Dorsolateral prefrontal cortex (tissue), 122 donors: ENCODE measurements at places on chromosomes 2 and 18.

GRCh38 chr18:28735731-28736130 lies 558.8 kb upstream of the CDH2 start:
- DNase-seq, result no peak

GRCh38 chr2:19216676-19217602 lies 141.5 kb downstream of the OSR1 start:
- DNase-seq, result no peak

GRCh38 chr2:47323009-47323821 lies 79.7 kb upstream of the MSH2 start:
- peak; percentile 75 for DNase-seq

DNA sequence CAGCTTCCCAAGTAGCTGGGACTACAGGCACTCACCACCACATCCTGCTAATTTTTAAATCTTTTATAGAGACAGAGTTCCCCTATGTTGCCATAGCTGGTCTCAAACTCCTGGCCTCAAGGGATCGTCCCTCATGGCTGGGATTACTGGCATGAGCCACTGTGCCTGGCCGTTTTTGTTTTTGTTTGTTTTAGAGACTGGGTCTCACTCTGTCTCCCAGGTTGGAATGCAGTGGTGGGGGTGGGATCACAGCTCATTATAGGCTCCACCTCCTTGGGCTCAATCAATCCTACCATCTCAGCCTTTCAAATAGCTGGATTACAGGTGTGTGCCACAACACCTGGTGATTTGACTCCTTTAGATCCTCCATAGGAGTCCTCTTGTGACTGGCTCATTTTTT lies 19.5 kb upstream of the ZDBF2 start:
- no peak for DNase-seq

DNA sequence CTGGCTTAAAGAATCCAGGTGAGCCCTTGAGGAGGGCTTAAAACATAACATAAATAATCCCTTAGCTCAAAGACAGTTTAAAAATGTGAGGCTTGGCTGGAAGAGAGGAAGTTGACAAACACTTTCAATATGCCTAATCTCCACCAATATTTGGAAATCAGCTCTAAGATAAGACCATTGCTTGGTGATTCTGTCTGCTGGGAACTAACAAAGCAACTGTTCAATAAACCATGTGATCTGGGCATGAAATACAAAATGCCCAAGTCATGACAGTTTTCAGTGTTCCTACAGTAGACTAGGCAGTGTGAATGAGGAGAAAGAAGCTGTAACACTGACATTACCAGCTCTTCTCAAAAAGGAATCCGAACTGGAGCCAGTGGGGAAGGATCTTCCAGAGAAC lies 10.7 kb downstream of the MFF start:
- no peak for DNase-seq

- no peak for DNase-seq
Measured at GRCh38 chr2:74688881-74689280, 34.8 kb downstream of the SEMA4F start.

DNA sequence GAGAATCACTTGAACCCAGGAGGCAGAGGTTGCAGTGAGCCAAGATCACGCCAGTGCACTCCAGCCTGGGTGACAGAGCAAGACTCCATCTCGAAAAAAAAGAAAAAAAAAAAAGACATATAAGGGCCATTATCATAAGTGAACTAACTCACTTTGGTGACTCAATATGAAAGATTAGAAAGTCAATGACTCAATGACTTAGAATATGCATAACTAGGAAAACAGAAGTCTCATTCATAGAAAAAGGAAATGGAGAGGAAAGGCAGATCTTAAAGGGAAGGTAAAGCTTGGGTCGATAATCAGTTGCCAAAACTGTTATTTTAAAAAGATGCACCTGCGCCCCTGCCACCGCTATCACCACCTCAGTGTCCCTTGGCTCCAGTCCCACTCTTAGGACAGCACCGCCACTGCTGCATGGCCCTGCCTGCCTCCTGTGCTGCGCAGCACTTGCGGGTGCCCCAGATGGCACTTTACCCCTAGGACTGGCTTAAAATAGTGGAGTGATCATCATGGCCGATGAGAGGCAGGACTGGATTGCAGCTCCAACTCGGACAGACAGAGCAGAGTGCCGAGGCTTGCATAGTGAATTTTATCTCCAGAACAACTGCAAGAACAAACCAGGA lies 54.7 kb downstream of the INO80D start:
- no peak for DNase-seq

DNA sequence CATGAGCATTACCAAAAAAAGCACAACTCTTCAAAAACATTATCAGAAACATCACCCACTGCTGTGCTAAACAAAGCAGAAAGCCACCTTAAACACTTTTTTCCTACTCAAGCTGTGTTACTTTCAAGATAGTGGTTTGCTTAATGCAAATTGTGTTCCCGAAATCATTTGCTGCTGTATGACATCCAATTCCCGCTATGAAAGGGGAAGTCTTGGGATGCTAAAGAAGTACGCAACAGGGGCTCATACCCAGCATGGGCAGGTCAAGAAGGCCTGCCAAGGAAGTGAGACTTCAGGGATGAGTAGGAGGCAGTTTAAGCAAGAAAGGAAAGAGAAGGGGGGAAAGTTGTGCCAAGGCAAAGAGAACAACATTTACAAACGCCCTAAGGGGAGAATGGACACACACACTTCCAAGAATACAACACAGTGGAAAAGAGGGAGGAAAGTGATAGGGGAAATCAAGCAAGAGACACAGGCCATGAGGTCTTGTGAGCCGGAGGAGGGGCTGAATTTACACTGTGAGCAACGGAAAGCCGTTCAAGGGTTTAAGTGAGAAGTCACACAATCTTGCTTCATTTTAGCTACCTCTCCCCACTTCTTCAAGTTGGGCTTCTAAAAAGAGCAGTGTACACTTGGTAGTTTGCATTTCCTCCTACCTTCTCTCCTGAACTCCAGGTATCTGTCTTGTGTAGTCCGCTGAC lies 4.0 kb downstream of the PTPN2 start:
- DNase-seq, result no peak

DNA sequence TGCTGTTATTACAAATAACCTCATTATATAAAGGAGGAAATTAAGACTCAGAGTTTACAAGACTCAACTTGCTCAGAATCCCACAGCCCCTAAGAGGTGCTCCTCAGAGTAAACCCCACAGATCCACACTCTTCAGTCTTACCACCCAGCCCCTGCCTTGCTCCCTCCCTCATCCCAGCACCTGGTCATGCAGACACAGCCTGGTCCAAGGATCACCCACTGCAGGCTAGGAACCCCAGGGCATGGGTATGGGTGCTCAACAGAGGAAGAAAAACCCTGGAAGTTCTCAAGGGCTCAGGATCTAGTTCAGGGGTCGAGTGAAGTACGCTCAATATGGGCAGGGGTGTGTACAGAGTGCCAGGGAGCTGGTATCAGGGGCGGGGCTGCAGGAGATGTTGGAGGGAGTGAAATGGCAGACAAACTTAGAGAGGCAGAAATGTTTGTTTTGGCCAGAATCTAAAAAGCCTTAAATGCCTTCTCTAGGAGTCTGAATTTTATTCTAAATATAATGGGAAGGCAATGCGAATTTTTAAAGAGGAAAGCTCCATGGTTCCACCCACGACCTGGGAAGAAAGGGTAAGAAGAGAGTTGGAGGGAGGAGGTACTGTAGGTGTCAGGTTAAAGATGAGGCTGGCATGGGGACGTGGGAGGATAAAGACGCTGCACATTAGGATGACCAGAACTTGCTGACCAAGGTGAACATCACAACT lies 79.1 kb upstream of the MGAT4A start:
- DNase-seq, result no peak

- no peak for DNase-seq
Measured at GRCh38 chr2:145095641-145096435, 575.9 kb upstream of the ZEB2 start.

GRCh38 chr2:23518481-23519333 lies 133.7 kb downstream of the KLHL29 start:
- DNase-seq, result no peak

- DNase-seq, result no peak
Measured at GRCh38 chr2:59690849-59691248, 862.6 kb downstream of the BCL11A start.

DNA sequence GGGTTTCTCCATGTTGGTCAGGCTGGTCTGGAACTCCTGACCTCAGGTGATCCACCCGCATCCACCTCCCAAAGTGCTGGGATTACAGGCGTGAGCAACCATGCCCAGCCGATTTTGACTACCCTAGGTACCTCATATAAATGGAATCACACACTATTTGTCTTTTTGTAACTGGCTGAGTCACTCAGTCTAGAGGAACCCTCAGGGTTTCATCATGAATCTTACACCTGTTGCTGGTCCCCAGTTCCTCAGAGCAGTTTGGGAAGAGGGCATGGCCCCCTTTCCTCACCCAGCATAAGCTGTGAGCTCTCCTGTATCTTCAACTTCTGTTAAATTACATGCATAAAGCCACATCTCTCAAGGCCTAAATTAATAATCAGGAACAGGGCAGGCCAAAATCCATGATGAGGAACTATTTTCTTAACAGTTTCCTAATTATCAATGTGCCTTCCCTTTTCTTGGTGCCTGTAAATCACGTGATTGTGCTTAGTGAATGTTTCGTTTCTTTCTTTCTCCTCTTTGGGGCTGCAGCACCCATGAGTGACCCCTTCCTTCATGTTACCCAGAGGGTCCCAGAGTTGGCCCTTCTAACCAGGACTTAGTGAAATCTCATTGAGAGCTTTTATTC lies 20.9 kb downstream of the DYSF start:
- DNase-seq, result no peak

DNA sequence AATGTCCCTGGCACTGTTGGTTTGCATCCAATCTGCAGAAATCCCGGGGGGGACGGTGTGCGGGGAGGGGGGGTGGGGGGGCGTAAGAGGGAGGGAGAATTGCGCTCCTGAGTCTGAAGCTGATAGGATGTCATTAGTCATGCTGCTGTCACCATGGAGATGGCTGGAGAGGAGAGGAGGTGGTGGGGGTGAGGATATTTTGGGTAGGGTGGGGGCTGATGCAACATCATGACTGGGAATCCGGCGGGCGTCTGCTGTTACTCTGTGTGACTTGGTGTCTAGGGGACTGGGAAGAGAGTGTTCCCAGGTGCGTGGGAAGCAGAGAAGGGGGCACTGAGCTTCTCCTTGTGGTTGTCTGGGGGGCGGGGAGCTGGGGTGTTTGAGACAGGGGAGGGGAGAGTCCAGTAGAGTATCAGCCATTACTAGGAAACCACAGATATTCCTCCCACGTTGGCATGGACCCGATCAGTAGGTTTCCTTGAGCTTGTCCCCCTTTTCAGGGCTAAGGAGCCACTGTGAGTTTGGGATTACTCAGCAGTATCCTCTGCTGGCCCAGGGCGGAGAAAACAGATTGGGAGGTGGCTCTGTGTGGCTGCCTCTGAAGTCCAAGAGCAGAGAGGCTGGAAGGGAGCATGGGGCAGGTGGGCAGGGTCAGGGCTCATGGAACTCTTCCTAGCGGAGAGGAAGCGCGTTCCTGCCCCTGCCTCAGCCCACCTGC lies 18.9 kb downstream of the TET3 start:
- peak; percentile 75 for DNase-seq

GRCh38 chr18:59478591-59478990 lies 119.5 kb upstream of the LMAN1 start:
- no peak for DNase-seq

GRCh38 chr2:239853121-239853520 lies 172.0 kb downstream of the NDUFA10 start:
- no peak for DNase-seq

DNA sequence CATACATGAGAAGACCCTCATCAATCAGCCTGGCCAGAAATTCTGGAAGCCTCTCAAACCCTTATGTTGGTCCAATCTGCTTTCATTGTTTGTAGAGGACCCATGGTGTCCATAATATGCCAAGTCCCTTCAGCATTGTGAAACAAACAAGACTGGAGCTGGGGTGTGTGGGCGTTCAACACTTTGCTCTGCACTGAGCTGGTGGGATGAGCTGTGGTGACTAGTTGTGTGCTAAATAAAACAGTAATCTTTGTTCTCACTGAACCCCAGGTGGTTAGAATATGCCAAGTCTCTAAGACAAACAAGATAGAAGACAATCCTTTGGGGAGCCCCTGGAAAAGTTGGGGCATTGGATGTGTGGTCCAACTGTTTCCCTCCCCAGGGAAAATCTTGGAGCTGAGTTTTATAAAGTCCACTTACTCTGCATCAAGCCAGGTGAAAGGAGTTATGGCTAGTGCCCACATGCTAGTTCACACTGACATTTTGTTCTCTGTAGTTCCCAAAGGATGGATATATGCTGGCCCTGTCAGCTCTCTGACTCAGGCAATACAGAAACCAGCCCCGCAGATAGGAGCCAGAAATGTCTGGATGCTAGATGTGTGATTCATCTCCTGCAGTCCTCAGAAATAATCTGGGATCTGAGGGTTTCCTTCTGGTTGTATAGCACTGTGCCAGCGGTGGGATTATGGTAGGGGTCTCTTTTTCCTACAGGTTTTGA lies 260.2 kb downstream of the TMX3 start:
- DNase-seq, result no peak

DNA sequence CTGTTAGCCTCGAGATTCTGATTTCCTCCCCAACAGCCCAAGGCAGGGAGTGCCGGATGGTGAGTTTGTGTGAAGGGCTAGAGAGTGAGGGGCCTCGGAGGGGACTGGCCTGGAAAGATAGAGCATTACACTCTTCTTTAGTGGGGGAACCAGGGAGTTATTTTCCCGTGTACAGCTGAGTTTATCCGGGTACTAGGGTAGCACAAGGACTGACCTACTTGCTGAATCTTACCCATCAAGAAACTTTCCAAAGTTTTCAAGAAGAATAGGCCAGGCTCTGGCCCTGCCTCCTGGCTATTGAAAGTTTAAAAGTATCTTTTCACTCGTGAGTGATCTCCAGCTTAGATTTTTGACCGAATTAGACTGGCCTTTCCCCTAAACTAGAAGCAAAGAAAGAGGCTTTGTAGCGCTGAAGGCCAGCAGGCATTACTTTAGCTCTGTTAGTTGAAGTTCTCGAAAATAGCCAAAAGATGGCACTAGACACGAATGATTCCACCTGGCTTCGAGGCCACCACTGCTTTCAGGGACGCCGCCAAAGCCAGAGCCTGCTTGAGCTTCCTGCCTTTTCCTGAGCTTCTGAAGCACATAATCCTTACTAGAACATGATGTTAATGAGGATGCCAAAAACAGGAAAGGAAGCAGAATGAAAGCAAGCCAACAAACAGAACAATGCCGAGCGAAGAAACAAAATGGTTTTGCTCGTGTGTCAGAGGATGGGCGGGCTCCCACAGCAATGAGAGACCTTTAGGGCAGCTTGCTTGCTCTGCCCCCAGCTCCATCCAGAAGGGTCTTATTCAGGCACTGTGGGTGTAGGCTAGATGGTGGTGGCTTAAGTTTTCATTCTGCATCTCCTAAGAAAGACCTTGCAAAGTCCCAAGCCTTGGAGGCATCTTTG lies 55.8 kb downstream of the TSN start:
- DNase-seq, result peak; percentile 68

- DNase-seq, result no peak
Measured at GRCh38 chr2:42752314-42752713, 11.6 kb downstream of the OXER1 start.
